ENCODE measurements at places on chromosomes 11 and 22.

DNA sequence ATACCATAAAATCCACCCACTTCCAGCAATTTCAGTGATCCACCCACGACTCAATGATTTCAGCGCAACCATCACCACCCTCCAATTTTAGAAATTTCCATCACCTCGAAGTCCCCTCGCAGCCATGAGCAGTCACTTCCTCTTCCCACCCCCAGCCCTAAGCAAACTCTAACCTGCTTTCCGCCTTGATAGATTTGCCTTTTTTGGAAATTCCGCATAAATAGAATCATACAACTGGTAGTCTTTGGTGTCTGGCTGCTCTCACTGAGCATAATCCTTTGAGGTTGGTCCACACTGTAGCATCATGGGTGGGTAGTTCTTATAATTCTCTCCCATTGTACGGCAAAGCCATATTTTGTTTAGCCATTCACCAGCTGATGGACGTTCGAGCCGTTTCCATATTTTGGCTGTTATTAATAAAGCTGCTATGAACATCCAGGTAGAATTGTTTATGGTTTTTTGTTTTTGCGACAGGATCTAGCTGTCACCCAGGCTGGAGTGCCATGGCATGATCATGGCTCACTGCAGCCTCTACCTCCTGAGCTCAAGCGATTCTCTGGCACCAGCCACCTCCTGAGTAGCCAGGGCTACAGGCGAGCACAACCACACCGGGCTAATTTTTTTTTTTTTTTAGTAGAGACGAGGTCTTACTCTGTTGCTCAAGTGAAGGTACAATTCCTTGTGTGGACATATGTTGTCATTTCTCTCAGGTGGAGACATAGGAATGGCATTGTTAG is 16.0 kb downstream of the PIM3 start:
- DNase-seq, result peak; percentile 2

GRCh38 chr11:119342023-119342300 is 1.3 kb upstream of the C1QTNF5 start:
- DNase-seq, result no peak

- no peak for DNase-seq
Observed at GRCh38 chr11:93512949-93513667, 30.1 kb downstream of the SMCO4 start.

- DNase-seq, result no peak
Observed at GRCh38 chr11:93529707-93530467, 13.3 kb downstream of the SMCO4 start.

DNA sequence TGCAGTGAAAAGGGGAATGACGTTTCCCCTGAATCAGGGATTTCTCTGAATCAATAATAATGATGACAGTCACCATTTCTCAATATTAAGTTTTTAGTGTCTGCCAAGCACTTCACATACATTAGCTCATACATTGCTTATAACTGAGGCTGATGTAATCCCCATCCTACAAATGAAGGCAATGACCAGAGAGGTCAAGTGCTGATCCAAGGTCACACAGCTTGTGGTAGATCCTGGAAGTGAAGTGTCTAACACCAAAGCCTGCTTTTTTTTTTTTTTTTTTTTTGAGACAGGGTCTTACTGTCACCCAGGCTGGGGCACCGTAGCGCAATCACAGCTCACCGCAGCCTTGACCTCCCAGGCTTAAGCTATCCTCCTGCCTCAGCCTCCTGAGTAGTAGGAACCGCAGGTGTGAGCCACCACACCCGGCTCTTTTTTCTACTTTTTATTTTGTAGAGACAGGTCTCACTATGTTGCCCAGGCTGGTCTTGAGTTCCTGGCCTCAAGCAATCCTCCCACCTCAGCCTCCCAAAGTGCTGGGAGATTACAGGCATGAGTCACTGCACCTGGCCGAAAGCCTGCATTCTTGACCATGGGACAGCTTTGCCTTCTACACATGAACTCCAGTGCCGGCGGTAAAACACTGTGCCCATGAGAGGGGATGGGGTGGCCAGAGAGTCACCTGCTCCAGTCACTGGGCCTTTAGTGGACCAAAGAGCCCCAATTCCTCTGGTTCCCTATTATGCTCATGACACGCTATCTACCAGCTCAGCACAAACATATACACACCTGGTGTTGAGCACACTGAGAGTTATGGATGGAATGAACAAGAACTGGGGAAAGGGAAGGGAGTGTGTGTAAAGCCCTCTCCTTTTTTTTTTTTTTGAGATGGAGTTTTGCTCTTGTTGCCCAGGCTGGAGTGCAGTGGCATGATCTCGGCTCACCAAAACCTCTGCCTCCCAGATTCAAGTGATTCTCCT is 17.4 kb downstream of the ARHGAP1 start:
- no peak for DNase-seq

DNA sequence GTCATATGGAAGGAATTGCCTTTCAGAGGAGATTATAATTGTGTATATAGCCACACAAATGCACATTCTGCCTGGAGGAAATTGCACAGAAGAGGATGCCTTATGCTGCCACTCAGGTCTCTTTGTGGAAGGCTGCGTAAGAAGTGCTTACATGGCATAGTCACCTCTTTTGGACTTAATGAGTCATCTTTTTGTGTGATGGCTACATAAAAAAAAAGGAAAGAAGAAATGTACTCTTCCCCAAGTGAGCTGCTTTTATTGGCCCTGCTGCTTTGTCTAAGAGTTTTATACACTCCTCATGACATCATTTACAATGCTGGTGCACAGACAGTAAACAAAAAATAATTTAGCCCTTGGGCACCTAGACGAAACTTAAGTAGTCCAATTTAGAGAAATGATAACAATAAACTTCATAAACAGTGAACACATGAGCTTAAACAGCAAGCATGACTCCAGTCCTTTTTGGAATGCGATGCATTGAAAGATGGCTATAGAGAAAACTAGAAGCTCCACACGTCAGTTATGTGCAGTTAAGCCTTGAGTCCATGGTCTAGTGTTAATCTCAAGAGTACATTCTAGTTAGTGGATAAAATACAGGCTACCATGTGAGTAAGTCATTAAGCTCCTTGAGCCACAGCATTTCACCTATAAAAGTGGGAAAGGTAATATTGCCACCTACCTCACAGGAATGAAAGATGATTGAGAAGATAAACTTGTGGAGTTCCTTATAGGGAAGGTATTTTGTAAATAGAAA is 12.0 kb downstream of the CSTPP1 start:
- peak; percentile 41 for DNase-seq

GRCh38 chr11:128625326-128625725 is 38.0 kb upstream of the ETS1 start:
- DNase-seq, result no peak

GRCh38 chr11:78990261-78990660 is 415.6 kb upstream of the NARS2 start:
- peak; percentile 93 for DNase-seq

- no peak for DNase-seq
Observed at GRCh38 chr11:35583843-35584242, 34.4 kb upstream of the FJX1 start.

DNA sequence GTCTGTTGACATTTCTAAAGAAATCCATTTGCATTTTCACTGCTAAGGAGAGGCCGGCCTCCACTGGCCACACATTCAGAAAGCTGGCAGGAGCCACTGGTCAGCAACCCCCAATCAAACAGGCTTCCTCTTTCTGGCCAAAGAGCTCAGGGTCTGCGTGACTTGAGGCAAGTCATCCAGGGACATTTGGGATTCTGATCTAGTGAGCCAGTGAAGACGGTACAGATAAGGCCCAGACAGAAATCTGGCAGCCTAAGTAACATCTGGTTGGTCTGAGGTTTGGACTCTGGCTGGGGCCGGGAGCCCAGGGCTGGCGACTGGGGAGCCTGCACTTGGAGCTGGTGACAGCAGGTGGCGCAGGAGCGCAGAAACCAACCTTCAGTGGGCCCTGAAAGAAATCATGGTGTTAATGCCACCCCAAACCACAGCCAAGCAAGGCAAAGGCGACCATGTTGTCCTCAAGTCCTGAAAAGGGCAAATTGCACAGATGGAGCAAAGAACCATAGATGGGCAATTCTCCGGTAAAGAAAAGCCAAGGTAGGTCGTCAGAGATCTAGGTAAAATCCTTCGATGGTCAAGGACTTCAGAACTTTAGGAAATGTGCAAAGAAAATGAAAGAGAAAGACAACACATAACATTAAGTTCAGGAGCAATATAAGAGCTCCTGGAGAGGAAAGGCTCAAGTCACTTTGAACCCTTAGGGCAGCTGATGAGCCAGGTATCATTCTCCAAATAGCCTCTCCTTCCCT is 99.4 kb upstream of the BLID start:
- peak; percentile 81 for DNase-seq

DNA sequence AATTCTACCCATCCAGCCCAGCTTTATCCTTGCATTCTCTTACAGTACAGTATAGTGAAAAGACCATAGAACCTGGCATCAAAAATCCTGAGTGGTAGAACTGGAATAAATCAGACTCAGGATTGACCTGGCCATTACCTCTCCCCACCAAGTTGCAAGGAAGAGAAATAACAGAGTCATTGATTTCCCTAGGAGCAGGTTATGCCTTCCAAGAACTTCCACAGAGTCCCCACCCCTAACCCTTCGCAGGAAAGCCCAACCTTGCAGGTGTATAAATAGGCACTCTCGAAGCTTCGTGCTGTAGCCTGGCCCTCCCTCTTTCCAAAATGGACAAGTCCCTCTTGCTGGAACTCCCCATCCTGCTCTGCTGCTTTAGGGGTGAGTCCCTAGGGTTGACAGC is at the start of gene PATE1:
TSS of gene PATE1 (plus strand) at position 301 of the 400 bp plus-strand sequence. CDS start at position 327, 26 bp downstream.
- DNase-seq, result no peak

DNA sequence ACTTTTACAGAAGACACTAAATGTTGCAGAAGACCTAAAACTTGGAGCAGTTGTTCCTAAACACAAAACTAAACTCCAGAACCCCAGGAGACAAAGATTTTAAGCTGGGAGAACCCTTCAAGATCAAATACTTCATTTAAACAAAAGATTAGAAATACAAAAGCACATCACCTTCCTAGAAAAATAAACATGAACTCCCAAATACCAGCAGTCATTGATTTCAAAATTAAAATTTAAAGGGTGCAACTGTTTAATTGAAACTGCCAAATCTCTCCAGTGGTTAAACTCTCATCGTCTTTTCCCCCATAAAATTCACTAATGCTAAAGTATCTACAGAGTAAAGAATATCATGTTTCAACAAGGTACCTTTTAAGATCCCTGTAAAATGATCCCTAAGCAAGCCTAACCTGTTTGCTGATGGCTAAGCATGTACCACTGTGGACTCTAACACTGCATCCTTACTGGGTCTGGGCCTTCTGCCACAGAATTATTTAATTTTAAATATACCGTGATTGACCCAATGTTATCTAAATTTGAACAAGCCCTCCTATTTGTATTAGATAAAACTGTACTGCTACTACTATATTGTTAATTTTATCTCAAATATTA is 53.7 kb upstream of the CCDC34 start:
- DNase-seq, result no peak

DNA sequence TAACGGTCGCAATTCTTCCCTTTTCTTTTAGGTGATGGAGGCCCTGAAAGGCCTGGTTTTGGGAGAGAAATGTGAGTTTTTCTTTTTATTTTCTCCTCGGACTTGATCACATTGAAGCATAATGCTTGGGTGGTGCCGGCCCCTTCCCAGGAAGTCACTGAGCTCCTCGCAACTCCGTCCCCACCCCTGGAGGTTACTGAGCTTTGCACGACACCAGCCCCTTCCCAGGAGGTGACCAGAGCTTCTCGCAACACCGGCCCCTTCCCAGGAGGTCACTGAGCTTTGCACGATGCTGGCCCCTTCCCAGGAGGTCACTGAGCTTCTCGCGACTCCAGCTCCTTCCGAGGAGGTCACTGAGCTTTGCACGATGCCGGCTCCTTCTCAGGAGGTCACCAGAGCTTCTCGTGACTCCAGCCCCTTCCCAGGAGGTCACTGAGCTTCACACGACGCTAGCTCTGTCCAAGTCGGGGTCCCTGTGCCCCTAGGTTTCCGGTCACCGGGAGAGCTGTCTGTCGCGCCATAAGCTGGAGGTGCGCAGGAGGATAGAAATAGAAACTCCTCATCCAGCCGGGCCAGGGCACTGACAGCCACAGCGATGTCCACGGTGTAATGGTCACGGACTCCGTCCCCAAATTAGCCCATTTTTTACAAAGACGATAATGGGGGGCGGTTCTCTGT is 586.4 kb downstream of the BRD1 start:
- no peak for DNase-seq

- DNase-seq, result peak; percentile 63
Observed at GRCh38 chr11:114166897-114167323, 107.4 kb downstream of the ZBTB16 start.

- DNase-seq, result no peak
Observed at GRCh38 chr11:116692318-116693101, 80.3 kb downstream of the BUD13 start.

DNA sequence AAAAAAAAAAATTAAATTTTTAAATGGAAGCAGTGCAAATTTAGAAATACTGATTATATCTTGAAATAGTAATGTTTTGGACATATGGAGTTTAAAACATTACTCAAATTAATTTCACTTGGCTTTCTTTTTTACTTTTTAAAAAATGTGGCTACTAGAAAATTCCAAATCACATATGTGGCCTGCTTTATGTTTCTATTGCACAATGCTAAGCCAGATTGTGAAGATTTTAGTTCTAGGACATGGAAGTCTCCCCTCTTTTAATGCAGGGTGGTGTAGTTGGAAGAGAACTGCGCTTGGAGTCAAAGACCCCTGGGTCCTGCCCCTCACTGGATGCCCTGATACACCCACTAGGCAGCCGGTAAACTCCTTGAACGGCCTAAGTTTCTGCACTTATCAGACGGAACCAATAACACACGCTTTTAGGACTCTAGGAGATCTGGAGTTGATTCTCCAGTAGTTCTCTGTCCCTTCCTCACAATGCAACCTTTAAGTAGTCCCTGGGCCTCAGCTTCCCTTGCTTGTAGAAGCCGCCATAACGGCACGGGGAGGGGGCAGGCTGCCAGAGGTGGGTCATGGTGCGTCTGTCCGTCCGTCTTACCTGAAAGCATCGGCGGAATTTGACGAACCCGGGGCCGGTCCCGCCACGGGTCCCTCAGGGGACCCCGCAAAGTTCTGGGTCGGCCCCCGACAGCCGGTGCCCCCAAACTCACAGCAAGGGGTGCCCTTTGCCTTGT is 505 bp downstream of the FAM227A start:
- no peak for DNase-seq

DNA sequence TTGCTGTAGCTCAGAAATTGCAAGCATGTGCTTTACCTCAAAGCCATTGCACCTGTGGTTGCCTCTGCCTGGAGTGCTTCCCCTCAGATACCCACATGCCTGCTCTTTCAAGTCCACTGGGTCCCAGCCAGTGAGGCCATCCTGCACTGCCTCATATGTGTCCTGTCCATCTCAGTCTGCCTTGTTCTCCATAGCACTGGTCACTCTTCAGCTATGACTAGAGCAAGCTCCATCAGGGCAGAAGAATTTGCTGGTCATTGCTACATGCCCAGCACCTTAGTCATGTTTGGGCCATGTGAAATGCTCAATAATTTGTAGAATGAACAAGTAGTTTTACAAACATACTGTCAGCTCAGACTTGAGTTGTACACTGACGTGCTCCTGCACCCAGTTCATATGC is 64.4 kb upstream of the HORMAD2 start:
- no peak for DNase-seq
